ENCODE measurements at places on chromosomes 13 and 19.

GRCh38 chr13:31956980-31957644, 74.5 kb upstream of the FRY start:
- DNase-seq = no peak

- no peak for DNase-seq
These were observed 223.9 kb downstream of the LHFPL6 start for GRCh38 chr13:39379118-39379517.

DNA sequence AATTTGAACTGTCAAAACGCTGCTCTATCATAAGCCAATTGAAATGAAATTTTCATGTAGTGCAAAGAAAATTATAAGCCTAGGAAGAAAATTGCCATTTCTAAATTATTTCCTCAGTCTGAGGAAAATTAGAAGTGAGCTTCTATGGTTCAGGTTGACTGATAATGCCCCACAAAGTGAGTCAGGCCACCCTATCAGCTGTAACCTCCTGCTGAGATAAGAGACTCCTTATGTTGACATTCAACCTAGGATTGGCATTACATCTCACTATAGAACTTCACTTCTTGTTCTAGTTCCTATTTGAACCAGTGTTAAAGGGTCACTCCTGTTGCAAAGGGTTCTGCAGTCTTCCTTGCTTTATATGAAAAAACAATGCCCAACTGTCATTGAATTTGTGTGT, 32.6 kb upstream of the RFC3 start:
- DNase-seq = no peak

- DNase-seq = no peak
These were observed 2743.3 kb upstream of the PCDH20 start for GRCh38 chr13:64158908-64159307.

DNA sequence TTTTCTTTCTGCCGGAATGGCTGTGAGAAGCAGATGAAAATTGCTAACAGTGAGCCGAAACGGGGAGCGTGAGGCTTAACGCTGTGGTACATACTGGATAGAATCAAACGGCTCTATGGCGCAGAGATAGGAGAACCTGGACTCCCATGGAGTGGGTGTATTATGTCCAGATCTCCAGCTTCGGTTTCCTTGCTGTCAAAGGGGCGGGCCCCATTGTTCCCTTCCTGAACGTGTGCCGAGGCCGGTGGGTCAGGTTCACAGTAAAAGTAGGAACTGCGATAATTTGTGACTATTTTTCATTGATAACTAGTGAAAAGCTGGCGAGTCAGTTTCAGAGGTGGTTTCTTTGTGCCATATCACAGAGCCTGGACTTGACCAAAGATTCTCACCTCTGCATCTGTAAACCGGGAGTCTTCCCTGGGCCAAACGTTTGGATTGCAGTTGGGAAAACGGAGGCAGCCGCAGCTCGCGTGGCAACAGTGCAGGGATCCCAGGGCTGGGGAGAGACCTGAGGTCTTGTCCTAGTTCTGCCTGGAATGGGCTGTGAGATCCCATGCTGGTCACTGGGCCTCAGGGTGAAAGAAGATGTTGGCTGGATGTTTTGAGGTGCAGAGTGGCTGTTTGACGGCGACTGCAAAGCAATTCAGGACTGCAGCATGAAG, 752 bp downstream of the RPL18A start:
- DNase-seq = no peak

DNA sequence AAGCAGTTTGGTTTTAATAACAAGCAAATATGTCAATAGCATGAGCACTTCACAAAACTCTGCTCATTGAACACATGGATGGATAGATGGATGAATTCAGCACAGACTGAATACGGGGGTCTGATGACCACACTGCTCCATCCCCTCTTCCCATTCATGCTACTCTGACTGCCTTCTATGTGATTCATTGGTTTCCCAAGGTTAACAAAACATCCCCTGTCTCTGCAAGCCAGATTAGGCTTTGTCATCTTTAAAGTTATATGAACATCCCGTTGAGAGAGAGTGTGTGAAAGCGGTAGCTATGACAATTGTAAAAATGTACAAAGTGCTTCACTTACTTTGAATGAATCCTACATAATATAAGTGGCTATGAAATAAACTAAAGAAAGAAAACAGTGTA, 252.5 kb downstream of the OXGR1 start:
- DNase-seq = no peak

- DNase-seq = no peak
These were observed 472.1 kb downstream of the FOXO1 start for GRCh38 chr13:40194224-40194806.

DNA sequence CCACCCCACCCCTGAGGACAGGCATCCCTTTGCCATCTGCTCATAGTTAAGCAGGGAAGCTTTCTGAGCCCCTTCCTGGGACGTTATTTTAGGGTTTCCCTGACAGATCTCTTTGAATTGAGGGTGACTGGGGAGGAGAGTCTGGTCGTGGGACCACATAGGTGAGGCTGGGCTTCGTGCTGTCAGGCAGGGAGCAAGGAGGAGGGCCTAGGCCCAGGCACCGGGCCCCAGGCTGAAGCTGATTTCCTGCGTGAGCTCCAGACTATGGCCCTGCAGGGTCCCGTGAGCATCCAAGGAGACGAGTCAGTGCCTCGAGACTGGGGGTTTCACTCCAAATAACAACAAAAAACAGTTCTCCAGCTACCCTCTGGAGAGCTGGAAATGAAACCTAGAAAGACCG, 60.4 kb downstream of the MYO9B start:
- DNase-seq = no peak

DNA sequence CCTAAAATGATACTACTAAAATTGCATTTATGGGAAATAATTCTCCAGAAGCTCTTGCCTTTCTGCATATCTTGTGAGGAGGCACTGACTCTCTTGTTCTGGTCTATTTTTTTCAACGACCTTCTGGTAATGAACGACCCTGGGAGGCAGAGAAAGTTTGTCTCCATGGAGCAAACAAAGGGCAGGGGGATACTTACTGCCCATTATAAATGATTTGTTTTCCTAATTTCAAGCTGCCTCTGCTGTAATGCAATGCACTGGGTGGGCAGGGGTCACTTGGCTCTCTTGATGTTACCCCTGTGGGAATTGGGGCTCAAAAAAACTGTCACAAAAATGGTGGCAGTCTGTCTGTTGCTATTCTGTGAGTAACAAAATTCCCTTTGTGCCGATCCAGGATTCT, 643.2 kb downstream of the LIG4 start:
- DNase-seq = no peak

Measured in chondrocyte (in vitro differentiated cells).